ENCODE measurements at places on chromosomes 3 and 15.
A peak's percentile ranks its signal among the peaks of the same experiment; 100 is the strongest.

GRCh38 chr3:128849911-128850455, 29.4 kb upstream of the ACAD9 start:
- DNase-seq = no peak

GRCh38 chr3:44363591-44363990, 25.0 kb downstream of the TCAIM start:
- no peak for DNase-seq

- DNase-seq = no peak
Observed at GRCh38 chr3:197203714-197204146, 94.7 kb downstream of the DLG1 start.

- no peak for DNase-seq
Observed at GRCh38 chr3:64594134-64594533, 93.7 kb downstream of the ADAMTS9 start.

GRCh38 chr3:114328345-114328744, 34.5 kb downstream of the TIGIT start:
- no peak for DNase-seq

DNA sequence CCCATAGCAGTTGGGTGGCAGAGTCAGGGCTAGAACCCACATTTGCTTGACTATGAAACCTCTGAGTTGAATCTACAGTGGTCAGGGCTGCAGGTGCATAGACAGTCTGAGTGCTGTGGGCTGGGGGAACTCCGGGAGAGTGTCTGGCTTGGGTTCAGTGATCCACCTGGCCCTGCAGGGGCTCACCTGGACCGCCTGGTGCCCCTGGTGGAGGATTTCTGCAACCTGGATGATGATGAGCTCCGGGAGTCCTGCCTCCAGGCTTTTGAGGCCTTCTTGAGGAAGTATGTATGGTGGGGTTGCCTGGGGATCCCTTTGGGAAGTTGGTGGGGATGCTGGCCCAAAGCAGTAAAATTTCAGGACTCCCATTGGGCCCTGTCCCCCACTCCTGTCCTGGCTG, 16.3 kb downstream of the CAND2 start:
- no peak for DNase-seq

- no peak for DNase-seq
Observed at GRCh38 chr3:100455841-100456550, 36.4 kb upstream of the TMEM45A start.

DNA sequence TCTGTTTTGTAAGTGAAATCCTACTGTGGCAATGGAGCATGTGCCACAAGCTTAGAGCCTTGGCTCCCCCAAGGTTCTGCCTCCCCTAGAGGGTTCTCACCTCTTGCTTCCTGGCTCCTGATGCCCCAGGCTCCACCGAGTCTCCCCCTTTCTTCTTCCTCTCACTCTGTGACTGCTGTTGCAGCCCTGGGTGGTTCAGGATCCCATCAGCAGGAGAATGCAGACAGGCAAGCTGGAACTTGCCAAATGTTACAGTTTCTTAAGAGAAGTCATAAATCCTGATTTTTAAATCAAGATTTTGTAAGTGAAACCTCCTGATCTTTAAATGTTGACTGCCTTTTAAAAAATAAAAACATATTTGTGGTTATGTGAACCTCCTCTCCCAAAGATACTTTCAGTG, 133.9 kb downstream of the CCNL1 start:
- DNase-seq = peak; percentile 51

DNA sequence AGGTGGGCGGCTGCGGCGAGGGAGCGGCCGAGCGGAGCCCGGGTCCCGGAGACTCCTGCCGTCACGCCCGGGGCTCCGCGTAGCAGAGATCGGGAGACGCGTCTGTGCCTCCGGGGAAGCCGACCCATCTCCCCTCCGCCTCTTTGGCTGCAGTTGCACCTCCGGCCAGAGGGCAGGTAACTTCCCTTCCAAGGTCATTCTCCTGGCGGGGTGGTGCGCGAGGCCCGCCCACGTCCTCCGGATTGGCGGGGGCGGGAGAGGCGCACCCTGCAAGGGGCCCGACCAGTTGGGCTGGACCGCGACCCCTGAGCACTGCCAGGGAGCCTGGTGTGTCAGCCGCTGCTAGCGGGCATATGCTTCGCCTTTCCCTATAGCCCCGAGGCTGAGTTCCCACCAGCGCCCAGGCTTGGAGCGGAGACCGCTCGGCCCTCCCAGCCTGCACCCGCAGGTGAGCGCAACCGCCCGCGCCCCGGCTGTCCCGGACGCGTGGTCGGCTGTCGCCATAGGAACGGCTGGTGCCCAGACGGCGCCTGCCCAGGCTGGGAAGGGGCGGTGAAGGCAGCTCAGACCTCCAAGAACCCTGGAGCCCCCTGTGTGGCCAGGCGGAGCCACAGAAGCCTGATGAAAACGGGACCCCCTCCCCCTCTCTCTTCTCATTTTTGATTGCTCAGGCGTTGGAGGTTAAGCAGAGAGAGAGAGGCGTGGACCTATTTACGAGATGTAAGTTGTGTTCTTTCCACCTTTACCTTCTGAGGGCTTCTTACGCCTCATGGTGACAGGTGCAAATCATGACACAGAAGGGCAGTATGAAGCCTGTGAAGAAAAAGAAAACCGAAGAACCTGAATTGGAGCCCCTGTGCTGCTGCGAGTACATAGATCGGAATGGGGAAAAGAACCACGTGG, 453 bp downstream of the ZDHHC23 start:
- DNase-seq = no peak

GRCh38 chr15:36109943-36110658, 469.3 kb upstream of the CDIN1 start:
- DNase-seq = no peak

DNA sequence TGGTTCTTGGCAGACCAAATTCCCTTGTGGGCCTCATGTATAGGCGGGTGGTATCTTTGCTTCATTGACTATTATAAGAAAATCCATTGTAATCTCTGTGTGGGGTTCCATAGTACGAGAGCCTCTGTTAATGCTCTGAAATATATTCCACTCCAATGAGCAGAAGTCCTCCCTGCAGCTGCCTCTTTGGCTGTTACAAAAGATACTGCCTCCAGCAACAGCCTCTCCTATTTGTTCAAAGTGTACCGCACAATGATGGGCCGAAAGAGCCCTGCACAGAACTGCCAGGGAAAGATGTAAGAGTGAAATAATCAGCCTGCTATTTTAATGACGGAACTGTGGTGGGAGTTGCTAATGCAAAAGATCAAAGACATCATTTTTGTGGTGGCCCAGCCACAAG, 48.9 kb downstream of the GRK7 start:
- no peak for DNase-seq

- no peak for DNase-seq
Observed at GRCh38 chr15:32908135-32908801, 190.5 kb downstream of the GREM1 start.

GRCh38 chr3:127741246-127741645, 68.5 kb downstream of the ABTB1 start:
- no peak for DNase-seq

DNA sequence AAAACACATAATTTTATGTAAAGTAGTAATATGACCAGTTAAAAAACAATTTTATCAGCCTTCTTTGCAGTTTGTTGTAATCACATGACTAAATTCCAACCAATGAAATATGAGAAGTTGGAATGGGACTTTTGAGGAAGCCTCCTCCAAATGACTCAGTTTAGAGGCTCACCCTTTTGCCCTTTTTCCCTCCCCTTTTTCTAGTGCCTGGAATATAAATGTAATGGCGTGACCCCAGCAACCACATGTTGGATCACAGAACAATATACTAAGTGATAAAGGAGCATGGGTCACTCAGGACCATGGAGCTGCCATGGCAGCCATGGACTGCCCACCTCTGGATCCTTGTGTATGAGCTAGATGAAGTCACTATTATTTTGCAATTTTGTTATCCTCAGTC, 48.8 kb upstream of the HEG1 start:
- DNase-seq = no peak

- no peak for DNase-seq
Observed at GRCh38 chr3:189165092-189165612, 6.6 kb upstream of the TPRG1 start.

DNA sequence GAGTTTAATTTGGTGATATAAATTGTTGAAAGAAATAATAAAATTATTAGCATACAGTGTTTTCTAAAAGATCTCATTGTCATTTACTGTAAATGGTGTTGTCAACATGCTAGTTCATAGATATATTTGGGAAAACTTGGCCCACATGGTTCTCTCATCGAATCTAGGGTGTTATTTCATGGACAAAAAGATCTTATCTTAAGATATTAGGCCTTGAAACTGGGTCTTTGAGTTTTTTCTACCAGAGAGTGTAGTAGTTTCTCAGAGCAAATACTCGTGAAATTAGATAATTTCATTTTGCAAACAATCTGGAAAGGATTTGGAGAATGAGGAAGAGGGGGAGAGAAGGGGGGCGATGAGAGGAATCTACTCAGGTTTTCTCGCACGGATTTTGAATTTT, 107.9 kb downstream of the MEIS2 start:
- DNase-seq = no peak

DNA sequence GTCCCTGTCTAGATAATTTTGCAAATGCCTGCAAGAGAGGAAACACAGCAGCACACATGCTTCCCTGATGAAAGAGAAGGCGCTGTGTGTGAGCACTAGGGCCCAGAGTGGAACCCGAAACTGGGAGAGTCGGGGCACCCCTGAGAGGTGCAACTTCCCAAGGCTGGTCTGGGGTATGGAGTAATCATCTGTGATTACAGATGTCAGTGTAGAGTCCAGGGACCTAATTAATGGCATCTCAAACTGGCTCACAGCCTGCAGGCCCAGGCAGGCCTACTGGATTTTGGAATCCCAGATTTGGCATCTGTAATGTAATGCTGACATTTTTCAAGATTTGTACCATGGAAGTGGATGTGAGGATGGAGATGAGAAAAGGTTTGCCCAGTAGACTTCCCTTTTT, 29.4 kb downstream of the PGPEP1L start:
- DNase-seq = no peak

DNA sequence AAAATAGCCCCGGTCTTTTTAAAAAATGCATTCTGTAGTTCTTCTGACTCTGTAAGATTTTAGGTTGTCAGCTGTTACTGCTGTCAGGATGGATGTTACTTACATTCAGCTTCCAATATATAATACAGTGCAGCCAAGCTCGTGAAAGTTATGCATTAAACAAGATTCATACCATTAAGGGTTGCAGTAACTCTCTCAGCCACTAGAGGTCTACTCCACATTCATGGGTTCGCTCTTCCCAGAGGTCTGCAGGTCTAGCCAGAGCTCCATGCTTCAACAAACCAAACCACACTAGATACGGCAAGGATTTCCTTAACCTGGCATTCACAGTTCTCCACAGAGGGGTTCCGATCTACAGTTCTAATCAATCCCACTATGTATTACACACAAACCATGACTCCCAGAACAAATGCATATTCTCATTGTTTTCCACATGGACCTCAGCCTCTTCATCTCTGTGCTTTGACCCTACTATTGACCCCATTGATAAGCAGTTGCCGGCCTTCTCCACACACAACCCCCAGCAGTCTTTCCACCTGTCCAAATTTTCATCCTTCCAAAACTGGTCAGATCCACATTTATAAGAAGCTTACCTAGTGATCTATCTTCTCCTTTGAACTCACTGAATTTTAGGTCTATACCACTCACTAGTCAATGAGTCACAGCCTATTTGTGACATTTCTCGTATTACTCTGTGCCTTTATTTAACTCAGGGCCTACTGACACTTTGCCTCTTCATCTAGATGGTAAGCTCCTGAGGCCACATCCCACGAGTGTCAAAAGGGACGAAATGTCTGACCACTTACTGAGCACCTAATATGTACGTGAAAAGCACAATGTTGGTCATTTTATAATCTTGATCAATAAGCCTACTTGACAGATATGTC, 33.7 kb downstream of the RORA start:
- no peak for DNase-seq

DNA sequence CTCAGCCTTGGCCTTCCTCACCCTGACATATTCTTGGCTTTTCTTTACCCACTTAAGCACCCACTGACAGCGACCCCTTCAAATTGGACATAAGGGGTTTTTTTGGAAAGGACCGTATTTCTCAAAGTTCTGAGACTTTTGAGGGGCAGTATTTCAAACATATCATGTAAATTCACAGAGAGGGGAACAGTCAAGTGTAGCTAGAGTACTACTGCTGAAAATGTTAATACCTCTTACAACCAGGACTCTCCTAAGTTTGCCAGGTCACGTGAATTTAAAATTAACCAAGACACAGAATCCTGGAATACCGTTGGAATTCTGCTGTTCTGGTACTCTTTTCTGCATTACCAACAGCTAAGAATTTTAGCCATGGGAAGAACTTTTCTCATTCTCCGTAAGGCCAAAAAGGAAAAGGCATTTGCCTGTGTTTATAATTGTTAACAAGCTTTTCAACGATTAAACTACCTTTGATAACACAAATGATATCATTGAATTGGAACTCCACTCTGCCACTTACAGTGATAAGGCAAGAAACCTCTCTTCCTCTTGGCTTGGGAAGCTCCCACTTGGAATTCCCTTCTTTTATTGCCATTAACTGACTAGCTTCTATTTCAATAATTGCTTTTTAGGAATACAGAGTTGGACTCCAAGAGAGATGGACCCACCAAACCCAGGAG, 597 bp upstream of the GBE1 start:
- no peak for DNase-seq

DNA sequence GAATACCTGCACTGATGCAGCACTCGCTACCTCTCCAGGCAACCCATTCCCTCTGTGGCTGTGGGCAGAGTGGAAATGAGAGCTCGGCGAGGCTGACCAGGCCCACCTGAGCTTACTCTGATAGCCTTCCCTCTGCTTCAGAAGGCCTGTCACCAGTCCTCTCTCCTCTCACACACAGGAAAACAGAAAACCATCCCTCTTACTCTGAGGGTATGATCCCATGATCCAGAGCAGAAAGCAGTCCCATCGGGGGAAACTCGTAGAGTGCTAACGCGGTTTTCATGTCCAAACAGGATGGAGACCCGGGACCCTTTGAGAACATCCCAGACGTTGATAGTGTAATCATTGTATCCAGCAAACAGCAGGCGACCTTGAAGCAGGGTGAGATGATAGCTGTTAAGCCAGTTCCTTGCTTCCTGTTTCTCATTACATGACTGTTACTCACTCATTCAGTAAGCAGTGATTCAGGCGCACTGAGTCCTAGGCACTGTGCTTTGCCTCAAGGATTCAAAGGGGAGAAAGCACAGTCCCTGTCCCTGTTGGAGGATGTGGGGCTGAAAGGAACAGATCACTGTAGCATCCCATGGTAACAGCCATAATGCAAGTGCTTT, 11.8 kb upstream of the BCL2L10 start:
- no peak for DNase-seq

DNA sequence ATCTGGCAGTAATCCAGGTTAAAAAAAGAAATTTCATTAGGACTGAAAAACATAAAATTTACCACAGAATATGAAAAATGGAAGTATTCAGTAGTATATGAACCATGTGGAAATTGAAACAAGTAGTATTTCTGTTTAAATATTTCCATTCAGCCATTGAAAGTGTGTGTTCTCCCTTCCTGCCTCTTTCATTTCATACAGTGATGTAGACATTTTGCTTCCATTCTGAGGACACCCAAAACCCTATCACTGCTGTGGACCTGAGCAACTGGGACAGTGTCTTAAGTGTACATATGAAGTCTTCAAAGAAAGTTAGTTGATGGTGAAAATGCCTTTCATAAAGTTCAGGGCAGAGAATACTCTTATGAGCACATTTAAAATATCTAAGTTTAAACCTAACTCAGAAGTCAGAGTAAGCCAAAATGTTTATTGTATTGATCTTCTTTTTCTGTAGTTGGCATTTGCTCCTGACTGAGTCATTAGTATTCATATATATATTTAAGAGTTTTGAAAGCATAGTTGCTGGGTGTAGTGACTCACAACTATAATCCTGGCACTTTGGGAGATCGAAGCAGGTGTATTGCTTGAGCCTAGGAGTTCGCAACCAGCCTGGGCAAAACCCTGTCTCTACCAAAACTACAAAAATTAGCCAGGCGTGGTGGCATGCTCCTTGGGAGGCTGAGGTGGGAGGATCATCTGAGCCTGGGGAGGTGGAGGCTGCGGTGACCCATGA, 198.8 kb downstream of the KLHL25 start:
- no peak for DNase-seq
